ENCODE measurements at places on chromosomes 2 and 18. TPM values are rescaled to one million over a fixed set of nuclear protein-coding genes. Genes with fewer than 3 reads are reported as not detected.

The PTPRM gene
- total RNA-seq, result 14.4 TPM

- no peak for DNase-seq
Measured at GRCh38 chr2:73937899-73938298, 11.2 kb downstream of the DGUOK start.

DNA sequence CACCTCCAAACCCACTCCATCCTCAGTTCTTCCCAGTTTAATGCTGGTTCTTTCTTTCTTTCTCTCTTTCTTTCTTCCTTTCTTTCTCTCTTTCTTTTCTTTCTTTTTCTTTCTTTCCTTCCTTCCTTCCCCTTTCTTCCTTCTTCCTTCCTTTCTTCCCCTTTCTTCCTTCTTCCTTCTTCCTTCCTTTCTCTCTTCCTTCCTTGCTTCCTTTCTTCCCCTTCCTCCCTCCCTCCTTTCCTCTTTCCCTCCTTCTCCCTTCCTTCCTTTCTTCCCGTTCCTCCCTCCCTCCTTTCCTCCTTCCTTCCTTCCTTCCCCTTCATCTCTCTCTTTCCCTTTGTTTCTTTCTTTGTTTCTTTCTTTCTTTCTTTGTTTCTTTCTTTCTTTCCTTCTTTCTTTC is 50.9 kb downstream of the PDCL3 start:
- DNase-seq, result no peak

DNA sequence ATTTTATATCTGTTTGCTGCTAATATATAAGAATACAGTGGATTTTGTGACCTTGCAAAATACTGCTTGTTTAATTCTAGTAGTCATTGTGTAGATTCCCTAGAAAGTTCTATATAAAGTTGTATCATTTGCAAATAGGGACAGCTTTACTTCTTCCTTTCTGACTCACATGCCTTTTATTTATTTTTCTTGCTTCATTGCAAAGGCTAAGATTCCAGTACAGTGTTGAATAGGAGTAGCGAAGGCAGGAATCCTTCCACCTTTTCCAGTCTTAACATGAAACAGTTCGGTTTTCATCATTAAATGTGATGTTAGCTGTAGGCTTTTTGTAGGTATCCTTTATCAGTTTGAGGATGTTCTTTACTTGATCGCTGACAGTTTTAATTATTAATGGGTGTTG is 58.1 kb downstream of the DGKD start:
- DNase-seq, result no peak

The TRIM43 gene
- not detected for total RNA-seq

- DNase-seq, result no peak
Measured at GRCh38 chr2:104982111-104982510, 55.8 kb upstream of the MRPS9 start.

DNA sequence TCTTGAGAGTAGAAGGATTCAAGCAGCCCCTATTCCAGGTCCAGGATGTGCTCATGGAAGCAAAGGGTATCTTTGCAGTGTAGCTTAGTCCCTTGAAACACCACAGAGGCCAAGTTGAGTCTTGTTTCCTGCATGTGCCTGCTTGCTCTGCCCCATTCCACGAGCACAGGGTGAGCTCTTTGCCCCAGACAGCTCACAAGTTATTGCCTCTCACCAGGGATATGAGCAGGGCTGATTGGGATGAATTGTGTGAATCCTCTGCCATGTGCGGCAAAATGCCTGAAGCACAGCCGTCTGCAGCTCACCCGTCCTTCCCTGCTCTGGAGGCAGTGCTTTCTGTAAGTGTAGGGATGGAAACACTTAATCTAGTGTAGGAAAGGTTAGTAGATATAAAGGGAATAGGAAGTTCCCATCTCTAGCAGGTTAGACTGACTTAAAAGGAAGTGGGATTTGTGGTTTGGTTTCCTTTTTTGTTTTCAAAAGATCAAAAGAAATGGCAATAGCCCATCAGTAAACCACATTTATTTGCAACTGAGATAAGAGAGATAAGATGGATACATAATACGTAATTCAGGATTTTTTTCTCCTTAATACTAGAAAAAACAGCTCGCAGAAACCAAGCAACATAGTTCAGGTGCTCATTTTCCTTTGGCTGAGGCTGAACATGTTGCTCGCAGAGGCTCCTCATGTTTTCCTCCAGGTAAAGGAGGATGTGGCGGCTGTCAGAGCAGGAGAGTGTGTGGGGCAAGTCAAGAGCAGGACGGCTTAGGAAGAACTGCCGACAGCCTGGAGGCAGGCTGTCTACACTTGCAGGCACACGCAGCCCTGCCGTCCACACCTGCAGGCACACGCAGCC is 41.4 kb downstream of the TMEM182 start:
- DNase-seq, result no peak

DNA sequence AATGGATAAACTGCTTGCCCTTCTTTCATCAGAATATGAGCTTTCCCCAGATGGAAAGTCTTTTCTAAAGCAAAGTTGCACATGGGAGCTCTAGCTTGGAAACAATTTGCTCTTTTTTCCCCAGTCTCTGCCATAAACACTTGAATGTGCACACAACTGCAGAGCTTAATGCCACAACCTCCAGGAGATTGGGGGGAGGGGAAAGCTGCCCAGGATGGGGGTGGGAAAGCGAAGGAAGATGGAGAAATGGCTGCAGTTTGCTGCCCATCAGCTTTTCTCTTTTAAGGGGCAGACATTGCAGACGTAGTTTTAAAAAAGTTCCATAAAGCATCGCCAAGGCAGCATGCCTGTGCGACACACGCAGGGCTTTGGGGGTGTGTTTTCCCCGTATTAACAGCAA is 1.5 kb downstream of the ACKR3 start:
- no peak for DNase-seq

DNA sequence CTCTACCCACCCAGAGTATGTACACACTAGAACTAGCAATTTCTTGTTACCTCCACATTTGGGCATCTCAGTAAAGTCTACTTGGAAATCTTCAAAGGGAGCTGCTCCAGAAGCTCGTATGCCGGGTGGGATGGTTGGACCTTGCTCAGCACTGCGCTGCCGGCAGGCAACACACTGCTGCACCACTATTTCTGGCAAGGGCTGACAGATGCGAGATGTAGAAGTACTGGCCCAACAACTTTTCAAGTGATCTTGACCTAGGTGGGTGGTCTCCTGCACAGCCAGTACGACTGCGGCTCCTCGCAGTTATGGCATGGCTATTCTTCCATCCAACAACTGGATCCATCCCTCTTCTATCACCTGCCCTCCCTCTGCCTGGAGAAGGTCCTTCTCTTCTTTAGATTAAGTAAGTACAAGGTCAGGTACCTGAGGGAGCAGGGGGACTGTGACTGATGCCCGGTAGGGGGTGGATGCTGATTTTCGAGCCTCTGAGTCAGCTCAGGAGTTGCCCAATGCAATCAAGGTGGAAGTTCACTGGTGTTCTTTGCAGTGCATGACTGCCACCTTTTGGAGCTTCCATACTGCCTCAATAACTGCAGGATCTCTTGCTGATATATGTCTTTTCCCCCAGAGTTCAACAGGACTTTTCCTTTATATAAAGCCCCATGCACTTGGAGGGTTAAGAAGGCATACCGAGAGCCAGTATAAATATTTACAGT is 100.4 kb upstream of the SLC1A4 start:
- DNase-seq, result peak; percentile 65

- no peak for DNase-seq
Measured at GRCh38 chr2:98522854-98523253, 78.2 kb downstream of the INPP4A start.

- DNase-seq, result no peak
Measured at GRCh38 chr18:74990563-74991081, 218.3 kb downstream of the PTGR3 start.

- DNase-seq, result no peak
Measured at GRCh38 chr2:108459441-108459840, 10.4 kb downstream of the GCC2 start.

DNA sequence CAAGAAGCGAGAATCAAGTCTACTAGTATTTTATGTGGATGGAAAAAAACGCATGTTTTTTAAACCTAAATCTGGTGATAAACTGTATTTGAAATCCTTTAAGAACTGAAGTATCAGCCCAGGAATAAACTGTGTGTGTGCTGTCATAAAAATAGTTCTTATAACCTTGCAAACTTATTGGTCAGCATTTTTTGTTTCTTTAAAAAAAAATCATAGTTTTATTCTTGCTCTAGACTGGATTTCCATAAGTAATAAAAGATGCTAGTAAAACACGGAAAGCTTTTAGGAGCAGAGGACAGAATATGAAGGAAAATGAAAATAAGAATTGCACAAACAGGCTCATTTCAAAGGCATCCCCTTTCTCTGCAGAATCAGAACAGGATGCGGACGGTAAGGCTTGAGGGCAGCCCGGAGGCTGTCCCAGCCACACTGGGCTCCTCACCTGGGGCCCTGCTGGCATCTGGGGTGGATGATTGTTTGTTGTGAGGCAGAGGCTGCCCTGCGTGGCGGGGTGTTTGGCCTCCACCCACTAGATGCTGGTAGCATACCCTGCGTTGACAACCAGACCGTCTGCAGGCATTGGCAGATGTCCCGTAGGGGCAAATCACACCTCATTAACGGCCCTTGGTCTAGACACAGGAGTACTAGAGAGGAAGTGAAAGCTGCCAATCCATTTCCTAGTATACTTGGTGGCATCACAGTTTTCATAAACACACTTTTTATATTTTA is 52.5 kb downstream of the MBP start:
- no peak for DNase-seq

DNA sequence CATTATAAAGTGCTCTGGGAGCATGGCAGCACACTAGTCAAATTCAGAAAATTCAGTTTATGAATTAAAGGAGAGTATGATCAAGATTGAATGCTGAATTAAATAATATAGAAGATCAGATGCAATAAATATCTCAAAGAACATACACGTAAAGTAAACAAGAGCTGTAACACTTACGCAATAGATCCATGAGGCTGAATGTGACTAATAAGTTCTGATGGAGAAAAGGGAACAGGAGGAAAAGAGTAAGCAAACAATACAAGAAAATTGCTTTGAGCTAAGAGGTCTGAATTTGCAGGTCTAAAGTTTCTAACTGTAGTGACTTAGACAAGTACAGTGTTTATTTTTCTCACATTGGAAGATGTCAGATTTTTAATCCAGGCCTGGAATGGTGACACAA is 646.7 kb upstream of the ZNF804A start:
- no peak for DNase-seq

DNA sequence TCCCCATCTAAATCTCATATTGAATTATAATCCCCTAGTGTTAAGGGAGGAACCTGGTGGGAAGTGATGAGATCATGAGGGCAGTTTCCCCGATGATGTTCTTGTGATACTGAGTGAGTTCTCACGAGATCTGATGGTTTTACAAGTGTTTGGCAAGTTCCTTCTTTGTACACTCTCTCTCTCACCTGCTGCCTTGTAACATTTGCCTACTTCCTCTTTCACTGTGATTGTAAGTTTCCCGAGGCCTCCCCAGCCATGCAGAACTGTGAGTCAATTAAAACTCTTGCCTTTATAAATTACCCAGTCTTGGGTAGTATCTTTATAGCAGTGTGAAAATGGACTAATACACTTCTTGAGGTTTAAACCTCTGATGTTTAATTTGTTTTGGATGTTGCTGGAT is 177.5 kb downstream of the CD8B2 start:
- DNase-seq, result no peak

GRCh38 chr2:29590211-29590610 is 331.2 kb downstream of the ALK start:
- DNase-seq, result no peak

Measured in H7 (cell line).